ENCODE measurements at places on chromosomes 3 and 15.

- DNase-seq = no peak
Measured at GRCh38 chr15:95975212-95975611, 355.3 kb upstream of the NR2F2 start.

GRCh38 chr15:38769492-38769891 is 204.9 kb upstream of the RASGRP1 start:
- no peak for DNase-seq

- DNase-seq = no peak
Measured at GRCh38 chr15:68427366-68427765, 4.6 kb downstream of the ITGA11 start.

DNA sequence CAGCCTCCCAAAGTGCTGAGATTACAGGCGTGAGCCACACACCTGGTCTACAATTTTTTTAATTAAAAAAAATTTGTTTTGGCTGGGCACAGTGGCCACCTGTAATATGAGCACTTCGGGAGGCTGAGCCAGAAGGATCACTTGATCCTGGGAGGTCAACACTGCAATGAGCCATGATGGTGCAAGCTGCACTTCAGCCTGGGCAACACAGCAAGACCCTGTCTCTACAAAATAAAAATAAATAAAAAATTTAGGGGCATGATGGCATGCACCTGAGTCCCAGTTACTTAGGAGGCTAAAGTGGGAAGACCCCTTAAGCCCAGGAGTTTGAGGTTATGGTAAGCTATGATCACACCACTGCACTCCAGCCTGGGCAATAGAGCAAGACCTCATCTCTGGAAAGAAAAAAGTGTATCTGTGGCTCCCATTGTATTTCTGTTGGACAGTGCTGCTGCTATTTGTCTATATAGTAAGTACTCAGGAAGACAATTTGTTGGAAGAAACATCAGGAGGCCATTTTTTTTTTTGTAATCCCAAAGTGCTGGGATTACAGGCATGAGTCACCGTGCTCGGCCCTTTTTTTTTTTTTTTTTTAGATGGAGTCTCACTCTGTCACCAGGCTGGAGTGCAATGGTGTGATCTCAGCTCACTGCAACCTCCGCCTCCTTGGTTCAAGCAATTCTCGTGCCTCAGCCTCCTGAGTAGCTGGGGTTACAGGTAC is 27.5 kb upstream of the SH3BP5 start:
- DNase-seq = no peak

GRCh38 chr3:66038726-66039589 is at the start of gene MAGI1:
Gene MAGI1, minus strand, starts transcription at chr3:66038918. Its CDS starts 610 bp downstream, at chr3:66038308.
- peak; percentile 64 for DNase-seq

DNA sequence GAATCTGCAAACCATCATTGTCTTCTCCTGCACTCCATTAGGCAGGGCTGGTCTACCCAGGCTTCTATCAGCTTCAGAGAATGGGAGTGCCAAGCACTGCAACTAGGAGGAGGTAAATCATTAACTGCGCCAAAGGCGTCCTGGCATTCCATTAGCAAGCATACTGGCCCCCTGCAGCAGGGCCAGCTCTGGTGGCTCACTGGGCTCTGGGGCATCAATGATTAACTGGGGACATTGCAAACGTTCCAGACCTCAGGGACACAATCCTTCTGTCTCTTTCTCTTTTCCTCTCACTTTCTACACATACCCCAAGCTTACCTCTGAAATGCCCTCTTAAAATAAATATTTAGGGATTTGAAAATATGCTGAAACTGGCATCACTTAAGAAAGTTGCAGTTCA is 129.0 kb downstream of the MYLK start:
- no peak for DNase-seq

DNA sequence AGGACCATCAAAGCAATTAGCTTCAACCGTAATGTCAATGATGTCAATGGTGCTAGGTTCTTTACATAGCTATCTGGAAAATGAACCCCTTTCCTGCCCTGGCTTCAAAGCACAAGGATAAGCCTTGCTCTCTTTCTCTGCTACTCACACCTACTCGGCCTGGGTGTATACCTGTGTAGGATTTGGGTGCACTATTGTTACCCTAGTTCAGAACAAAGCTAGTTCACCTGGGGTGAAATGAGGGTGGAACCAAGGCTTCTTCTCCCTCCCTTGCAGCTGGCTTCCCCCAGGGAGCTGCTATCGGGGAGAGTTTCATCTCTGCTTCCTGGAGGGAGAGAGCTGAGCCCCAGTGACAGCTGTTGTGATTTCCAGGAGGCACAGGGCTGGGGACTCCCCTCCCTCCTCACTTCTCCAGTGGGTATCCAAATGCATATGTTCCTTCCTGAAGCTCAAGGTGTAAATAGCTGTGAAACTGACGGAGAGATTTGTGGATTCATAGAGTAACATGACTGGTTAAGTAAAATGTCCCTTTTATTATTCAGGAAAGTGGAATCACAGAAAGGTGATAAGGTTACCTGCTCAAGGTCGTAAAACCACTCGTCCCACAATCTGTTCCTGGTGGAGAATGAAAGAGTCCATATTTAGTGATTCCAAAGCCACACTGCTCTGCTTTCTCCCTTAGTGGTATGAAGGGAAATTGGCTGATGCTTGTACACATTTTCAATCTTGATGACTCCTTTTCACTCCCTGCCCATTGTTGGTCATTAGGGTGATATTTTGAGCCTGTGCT is 11.8 kb upstream of the C3orf70 start:
- DNase-seq = no peak

DNA sequence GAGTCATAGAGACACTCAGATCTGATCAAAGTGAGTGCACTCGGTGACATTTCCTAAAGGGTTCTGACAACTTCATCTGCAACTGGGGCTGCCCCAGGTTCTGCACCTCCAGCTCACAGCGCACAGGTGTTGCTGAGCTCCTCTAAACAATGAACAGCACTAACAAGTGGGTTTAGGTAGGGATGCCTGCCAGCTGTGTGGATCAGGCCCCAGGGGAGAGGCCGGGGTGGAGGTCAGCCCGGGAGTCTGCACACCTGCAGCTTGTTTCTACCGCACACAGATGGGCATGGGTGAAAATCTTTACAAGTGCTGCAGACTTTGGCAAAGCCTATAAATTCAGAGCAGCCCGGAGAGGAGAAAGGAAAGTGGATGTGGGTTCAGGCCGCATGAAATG is 355 bp downstream of the FBXW12 start:
- no peak for DNase-seq

- DNase-seq = no peak
Measured at GRCh38 chr3:154290187-154290586, 34.1 kb downstream of the DHX36 start.

DNA sequence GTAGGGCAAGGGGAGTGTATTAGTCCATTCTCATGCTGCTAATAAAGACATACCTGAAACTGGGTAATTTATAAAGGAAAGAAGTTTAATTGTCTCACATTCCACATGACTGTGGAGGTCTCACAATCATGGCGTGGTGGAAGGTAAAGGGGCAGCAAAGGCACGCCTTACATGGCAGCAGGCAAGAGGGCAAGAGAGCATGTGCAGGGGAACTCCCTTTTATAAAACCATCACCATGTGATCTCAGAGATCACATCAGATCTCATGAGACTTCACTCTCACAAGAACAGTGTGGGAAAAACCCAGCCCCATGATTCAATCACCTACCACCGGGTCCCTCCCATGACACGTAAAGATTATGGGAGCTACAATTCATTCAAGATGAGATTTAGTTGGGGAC is 41.4 kb downstream of the SUMF1 start:
- no peak for DNase-seq

- DNase-seq = no peak
Measured at GRCh38 chr3:58237238-58237940, at the start of gene ABHD6. Gene ABHD6, plus strand, starts transcription at chr3:58237792. Its CDS starts 18,795 bp downstream, at chr3:58256587.

GRCh38 chr3:67109651-67110204 is 111.6 kb downstream of the KBTBD8 start:
- no peak for DNase-seq

- no peak for DNase-seq
Measured at GRCh38 chr15:93049233-93049632, 39.8 kb downstream of the RGMA start.

DNA sequence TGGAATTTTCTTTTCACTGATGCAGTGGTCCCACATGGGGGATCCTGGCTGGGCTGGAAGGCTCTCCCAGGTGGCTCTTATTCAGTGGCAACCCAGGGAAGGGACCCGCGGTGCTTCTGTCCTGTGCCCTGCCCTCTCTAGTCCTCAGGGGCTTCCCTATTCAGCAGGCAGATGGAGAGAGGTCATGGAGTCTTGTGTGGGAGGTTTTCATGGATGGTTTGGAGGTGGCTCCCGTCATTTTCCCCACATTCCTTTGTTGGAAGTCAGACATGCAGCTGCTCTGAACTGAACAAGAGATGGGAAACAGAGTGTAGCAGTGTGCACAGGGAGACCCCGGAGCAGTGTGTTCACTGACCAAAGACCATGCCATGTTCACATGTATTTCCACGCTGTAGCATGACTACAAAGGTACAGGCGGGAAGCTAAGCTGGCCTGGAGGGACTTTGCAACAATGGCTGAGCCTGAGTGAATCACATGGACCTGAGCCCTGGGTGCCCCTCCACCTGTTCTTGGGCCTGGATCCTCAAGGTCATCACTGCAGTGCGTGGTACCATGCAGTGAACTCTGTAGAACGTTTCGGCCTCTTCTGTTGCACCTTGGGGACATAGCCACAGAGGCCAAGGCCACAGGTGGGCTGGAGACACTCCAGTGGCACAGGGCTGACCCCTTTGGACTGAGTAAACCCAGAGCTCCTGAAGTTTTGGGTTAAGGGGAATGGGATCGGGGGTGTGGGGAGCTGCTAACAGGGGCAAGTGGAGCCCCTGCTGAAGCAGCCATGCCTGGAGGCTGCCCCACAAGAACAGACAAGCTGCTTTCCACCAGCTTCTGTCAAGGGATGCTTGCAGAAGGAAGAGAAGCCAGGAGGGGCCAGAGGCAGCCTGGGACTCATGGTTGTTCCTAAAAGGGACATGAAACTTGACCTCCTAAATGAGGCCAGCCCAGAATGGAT is 123.0 kb downstream of the ASB7 start:
- DNase-seq = no peak

- no peak for DNase-seq
Measured at GRCh38 chr3:105823149-105823867, 45.5 kb downstream of the CBLB start.

- no peak for DNase-seq
Measured at GRCh38 chr3:124976383-124976782, 41.8 kb upstream of the MUC13 start.

DNA sequence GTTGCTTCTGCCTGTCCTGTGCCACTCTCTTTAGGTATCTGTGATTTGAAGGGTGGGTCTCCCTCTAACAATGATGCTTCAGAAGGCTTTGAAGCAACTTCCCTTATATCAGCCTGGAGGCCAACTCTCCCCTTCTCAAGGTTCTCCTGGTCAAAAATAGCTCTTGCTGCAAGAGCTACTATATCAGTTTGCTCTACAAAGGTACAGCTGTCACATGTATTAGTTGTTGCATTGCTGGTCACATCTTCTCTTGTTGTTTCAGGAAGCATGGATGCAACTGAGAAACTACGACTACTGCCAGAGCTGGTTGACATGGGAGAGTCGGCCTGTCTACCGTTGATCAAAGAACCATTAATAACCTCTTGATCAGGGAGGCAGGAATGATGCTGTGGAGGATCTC is 38.3 kb downstream of the USF3 start:
- no peak for DNase-seq

GRCh38 chr3:67044955-67045354 is 46.8 kb downstream of the KBTBD8 start:
- DNase-seq = no peak

GRCh38 chr3:70000563-70001081 is 1.1 kb downstream of the SAMMSON start:
- DNase-seq = peak; percentile 11

DNA sequence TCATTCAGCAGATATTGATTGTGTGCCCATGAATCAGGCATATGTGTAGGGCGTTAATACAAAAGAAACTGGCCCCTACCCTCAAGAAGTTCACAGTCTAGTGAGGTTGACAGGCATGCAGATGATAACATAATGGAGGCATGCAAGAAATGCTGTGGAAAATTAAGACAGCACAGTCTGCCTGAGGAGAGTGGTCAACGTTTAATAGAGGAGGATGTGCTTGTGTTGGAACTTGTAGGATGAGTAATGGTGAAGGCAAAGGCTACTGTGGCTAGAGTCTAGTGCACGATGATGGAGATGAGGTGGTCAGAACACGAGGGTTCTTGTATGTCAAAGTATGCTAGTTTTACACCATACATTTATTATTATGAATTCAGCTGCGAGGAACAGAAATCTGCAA is 295.7 kb downstream of the SOX2 start:
- DNase-seq = no peak

GRCh38 chr3:59913645-59914044 is 863.8 kb upstream of the CFAP20DC start:
- no peak for DNase-seq

- peak; percentile 63 for DNase-seq
Measured at GRCh38 chr3:170467007-170467406, 48.3 kb downstream of the CLDN11 start.

DNA sequence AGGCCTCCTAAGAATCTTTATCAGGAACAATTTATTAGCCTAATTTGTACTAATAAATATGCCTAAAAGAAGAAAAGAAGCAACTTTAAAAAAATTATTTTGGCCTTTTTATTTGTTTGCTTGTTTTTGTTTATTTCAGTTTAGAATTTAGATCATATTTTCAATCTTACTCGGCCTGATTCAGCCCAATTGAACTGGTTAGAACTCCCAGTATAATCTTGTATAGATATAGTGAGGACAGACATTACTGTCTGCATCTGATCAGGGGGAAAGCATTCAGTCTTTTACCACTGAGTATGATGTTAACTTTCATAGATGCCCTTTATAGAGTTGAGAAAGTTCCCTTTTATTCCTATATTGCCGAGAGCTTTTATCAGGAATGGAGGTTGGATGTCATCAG is 56.0 kb upstream of the CSTA start:
- DNase-seq = no peak

- DNase-seq = no peak
Measured at GRCh38 chr3:127652246-127652995, 20.3 kb upstream of the ABTB1 start.

DNA sequence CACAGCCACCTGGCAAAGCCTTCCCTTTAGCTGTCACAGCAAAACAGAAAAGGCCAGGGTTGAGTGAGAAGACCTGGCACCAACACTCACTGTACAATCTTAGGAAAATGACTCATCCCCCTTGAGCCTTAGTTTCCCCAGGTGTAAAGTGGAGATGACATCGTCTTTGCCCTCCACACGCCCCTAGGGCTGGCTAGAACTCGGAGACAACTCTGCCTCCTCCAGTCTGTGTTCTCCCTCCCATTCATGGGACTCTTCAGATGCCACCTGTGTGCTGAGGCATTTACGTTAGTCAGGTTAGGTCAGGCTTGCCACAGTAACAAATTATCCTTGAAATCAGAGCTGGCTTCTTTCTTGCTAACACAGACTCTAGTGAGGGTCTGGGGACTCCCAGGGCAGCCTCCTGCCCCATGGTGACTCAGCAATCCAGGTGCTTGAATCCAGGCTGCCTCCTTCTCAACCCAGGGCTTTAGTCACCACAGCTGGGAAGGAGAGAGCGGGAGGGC is 252.6 kb downstream of the PLCL2 start:
- DNase-seq = no peak

DNA sequence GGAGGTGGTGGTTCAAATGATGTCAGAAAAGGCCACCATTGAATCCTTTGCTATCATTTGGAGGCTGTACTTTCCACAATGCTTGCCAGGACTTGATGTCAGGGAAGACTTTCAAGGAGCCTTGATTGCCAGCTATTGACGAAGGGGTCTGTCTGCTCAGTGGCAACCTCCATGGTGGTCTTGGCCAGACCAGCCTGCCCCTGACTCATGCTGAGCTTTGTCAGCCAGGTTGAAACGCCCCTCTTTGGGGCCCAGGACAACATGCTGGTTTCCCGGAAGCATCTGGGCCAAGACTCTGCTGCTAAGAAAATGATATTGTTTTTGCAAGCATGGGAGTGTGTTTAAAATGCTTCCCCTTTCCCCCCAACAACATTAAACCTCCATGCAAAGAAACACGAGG is 26.7 kb downstream of the CGNL1 start:
- no peak for DNase-seq
